ENCODE measurements at places on chromosomes 4 and X. TPM values are rescaled to one million over a fixed set of nuclear protein-coding genes. Genes with fewer than 3 reads are reported as not detected.

Gene RASL11B
- not detected for total RNA-seq

Gene CDK16
- 104 TPM for total RNA-seq

Gene TMPRSS11B
- not detected for total RNA-seq

Gene MCF2
- not detected for total RNA-seq

Gene PAK3
- not detected for total RNA-seq

Gene LINC00632
- total RNA-seq: 2.8 TPM

Gene REPS2
- total RNA-seq: 0.89 TPM

Gene PPP4R3C
- total RNA-seq: not detected

All from A549 treated with DMSO at 1 μM for 4 hours (cell line).